Stimulated activated CD4-positive, alpha-beta T cell treated with anti-CD3 and anti-CD28 coated beads, Interleukin-4, amount 100 ng/mL, for 1 hour (primary cell): ENCODE measurements at places on chromosomes 5 and 9.

- no peak for DNase-seq
Measured at GRCh38 chr5:31362931-31363568, 168.8 kb downstream of the DROSHA start.

DNA sequence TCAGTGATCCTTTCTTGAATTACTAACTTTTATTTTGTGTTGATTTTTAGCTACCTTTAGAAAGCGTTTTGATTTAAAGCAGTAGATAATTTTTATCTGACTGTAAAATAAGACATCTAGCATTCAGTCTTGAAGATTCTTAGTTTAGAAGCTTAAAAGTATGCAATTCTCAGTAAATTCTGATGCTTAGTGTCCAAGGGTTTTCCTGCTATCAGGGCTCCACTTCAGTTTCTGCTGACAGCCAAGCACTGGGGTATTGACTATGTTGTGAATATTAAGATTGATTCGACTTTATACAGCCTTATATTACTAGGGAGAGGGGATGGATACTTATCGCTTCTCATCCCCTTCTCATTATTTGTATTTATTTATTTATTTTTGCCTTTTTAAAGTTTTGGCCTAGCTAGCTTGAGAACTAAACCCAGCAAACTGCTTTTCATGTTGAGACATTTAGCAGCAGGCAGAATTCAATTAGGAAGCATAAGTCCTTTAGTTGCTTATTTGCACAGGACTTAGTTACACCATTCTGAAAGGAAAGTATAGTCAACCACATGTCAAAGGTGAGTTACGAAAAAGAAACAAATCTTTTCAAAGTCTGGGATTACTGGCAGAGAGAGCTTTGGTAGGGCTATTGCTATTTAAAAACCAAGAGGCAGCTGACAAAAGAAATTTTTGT is 2.9 kb downstream of the PBX3 start:
- DNase-seq: no peak

GRCh38 chr9:78539904-78540303 is 243.0 kb downstream of the PSAT1 start:
- DNase-seq: no peak

DNA sequence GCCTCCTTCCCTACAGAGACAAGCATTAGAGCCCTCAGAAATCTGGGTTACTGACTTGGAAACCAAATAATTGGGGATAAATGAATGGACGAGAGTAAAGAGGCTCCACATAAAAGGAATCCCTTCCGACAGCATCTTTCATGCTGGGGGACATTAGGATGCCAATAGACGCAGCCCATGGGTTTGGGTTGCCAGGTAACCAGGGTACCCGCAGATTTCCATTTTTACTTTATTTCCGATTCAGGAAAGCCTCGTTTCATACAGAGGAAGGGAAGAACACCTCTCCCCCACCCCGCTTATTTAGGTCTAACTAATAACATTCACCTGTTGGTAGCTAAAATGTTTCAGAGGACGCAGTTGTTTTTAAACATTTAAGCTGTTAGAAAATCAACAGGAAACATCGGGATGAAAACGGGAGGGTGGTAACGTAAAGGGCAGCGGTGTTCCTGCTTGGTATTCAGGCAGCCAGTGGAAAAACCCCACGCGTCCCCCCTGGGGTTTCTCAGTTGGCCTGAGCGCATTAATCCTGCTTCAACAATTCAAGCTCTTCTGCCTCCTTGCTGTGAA is 179.5 kb downstream of the YTHDC2 start:
- no peak for DNase-seq

- no peak for DNase-seq
Measured at GRCh38 chr9:128065907-128066712, 1.0 kb downstream of the NAIF1 start.

DNA sequence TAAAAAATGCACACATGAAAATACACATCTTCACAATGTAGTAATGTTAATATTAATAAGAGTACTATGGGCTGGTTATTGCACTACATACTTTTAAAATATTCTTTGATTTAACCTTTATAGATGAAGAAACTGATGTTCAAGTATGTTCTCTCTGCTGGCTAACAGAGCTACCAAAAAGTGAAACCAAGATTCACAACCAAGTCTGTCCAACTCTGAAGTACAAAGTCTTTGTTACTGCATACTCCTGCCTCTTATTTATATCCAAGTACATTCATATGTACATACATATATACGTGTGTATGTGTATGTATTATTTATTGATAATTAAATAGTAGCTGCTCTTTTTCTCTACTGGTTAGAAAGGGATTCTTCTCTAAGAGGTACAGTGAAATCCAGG is 325.6 kb downstream of the BNC2 start:
- no peak for DNase-seq

DNA sequence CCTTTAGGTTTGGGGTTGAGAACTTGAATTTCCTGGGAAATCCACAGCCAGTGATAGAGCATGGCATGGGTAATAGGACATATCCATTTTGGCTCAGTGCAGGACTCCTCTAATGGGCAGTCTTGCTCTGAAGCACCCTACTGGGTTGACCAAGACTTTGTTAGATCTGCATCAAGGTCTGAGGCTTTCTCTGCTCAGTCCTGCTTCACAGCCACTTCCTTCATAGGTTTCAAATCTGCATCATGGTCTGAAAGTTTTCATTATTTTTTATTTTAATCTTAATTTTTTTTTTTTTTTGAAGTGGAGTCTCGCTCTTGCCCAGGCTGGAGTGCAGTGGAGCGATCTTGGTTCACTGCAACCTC is 36.5 kb downstream of the KIF2A start:
- DNase-seq: no peak

DNA sequence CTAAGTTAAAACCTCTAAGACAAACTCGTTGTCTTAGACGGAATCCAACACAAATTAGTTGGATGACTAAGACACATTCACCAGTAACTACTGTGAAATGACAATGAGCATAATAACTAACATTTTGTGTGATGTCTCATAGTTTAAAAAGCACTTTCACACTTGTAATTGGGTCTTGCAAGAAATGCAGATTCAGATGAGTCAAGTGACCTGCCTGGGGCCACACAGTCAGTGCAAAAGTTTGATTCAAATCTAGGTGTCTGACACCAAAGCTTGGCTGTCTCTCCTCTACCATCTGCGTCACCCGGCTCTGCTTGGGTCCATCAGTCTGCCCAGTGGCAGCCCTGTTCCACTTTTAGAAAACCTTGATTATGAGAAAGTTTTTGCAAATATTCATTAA is 143.7 kb downstream of the TTLL11 start:
- no peak for DNase-seq

DNA sequence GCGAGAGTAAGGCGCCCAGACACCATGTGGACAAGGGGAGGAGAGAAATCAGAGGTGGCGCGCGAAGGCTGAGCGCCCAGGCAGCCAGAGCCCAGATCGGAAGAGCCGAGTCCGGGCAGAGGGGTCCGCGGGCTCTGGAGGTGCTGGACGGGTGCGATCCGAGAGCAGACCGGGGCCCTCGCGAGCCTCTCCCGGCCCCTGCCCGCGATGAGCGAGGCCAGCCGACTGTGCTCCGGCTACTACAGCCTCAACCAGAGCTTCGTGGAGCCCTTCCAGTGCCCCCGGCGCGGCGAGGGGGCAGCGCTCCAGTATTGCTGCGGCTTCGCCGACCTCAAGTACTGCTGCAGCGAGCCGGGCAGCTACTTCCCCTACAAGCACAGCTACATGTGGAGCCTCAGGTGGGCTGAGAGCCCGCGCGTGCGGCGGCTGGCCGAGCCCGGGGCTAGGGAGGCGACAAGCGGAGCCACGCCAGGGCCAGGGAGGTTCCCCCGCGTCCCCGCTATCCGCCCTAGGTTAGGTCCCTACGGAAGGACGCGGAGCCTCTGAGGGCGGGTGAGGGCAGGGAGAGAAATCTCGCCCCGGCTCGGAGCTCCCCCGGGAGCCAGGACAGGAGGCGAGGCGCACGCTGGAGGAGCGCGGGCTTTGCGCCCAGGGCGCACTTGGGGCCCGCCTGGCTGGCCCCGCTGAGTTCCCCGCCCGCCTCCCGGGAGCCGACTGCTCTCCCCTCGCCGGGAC is at the start of gene SHISAL2B:
Gene SHISAL2B, plus strand, starts transcription at position 87 of the 735 bp plus-strand sequence. Its CDS starts 121 bp downstream, at position 208.
- DNase-seq: no peak

GRCh38 chr9:130172858-130173665 is 858 bp downstream of the NCS1 start:
- peak; percentile 58 for DNase-seq

- no peak for DNase-seq
Measured at GRCh38 chr5:82211855-82212572, 66.1 kb downstream of the RPS23 start.

GRCh38 chr5:139676406-139676805 is 28.3 kb downstream of the CXXC5 start:
- DNase-seq: no peak

DNA sequence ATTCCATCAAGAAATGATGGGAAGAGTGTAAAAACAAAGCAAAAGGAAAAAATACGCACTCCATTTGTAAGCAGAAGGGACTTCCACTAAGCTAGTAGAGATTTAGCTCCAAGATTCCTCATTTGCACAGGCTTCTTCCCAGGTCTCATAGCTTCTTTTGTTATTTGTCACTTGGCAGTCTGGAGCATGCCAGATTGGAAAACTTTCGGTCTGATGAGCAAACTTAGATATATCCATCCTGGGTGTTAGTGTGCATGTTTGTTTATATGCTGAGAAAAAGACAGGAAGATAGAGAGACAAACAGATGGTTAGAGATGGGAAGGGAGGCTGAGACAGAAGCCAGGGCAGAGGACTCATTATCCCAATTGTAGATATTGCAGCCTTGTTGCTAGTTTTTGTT is 1644.5 kb upstream of the NUDT12 start:
- no peak for DNase-seq
